ENCODE measurements at places on chromosomes 1 and 21.

DNA sequence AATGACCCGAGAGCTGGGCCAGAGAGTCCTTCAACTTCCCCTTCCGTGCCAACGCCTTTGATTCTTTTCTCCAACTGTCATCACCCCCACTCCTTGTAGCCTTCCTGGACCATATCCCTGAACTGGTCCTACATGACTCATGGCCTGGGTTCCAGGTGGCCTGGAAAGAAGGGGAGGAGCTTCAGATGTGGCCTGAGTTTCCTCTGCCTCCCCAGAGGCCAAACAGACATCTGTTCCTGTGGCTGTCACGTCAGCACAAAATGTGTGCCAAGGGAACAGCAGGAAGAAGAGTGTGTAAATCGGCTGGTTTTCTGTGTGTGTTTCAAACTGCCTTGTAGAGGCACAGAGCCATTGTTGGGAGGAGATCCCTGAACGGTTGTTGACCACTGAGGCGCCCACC, 24.9 kb upstream of the KIRREL1 start:
- no peak for DNase-seq

DNA sequence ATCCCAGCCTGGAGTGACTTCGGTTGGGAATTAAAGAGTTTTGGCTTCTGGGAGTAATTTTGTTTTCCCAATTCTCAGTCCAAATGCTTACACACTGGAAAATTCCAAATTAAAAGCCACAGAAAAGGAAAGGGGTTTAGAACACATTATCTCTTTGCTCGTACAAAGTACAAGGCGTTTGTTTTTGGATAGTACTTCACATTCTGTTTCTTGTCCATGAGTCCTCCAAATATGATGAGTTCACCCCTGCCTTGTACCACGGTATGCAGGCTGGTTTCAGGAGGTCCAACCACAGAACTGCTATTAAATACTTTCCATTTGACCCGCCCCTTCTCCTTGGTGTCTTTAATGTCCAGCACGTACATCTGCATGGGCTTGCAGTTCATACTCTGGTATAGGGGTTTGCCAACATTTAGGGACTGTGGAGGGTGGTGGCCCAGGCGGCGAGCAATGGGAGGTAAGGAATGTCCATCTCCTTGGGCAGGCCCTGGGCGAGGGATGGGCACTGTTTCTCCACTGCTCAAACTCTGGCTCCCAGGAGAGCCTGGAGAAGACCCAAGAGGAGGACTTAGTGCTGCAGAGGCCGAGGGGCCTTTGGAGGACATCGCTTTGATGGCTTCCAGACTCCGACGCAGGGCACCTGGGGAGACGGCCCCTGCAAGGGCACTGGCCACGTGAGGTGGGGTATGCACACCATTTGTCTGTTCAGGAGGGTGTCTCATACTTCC, 13.7 kb upstream of the CPLANE2 start:
- no peak for DNase-seq

DNA sequence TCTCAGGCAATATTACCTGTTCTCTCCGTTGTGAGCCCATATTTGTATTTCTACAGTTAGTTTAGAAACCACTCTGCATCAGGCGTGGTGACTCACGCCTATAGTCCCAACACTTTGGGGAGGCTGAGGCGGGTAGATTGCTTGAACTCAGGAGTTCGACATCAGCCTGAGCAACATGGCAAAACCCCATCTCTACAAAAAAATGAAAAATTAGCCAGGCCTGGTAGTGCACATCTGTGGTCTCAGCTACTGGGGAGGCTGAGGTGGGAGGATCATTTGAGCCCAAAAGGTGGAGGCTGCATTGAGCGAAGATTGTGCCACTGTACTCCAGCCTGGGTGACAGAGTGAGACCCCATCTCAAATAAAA, 19.7 kb upstream of the ID3 start:
- DNase-seq: no peak

DNA sequence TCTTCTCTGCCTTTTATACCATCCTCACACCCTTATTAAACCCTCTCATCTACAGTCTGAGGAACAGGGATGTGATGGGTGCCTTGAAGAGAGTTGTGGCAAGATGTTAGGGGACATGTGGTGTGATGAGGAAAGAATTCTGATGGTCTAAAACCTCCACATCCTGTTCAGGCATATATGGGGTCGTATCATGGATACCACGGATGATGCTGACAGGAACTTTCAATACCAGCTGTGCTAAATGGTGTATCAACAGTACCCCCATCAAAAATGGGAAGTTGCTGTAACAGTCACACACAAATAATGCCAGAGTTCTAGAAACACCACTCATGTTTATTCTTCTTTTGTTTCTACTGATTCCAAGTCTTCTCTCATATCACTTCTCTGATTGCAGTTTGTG, 12.9 kb downstream of the OR2T6 start:
- DNase-seq: no peak

- no peak for DNase-seq
These were observed 5.9 kb downstream of the MCOLN3 start for GRCh38 chr1:85042413-85042812.

DNA sequence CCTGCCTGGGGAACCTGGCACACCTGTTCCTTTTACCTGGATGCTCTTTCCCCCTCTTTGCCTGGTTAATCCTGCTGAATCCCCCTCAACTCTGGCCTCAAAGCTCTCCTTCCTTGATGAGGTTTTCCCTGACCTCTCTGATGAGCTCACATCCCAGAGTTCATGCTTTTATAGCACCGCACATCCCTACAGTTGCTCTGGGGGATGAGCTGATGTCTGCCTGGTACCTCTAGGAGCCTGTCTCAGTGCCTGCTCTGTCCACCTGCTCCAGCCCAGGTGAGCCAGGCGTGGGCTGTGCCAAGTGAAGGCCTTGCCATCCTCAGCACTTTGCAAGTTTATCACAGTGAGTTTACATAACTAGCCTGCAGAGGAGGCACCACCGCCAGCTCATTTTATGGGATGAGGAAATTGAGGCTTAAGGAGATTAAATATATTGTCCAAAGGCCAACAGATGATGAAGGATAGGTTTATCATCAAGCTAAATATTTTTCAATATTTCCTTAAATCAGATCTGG, 58.6 kb upstream of the TMPRSS2 start:
- no peak for DNase-seq

- DNase-seq: no peak
These were observed 111.4 kb downstream of the CACHD1 start for GRCh38 chr1:64581135-64581842.

DNA sequence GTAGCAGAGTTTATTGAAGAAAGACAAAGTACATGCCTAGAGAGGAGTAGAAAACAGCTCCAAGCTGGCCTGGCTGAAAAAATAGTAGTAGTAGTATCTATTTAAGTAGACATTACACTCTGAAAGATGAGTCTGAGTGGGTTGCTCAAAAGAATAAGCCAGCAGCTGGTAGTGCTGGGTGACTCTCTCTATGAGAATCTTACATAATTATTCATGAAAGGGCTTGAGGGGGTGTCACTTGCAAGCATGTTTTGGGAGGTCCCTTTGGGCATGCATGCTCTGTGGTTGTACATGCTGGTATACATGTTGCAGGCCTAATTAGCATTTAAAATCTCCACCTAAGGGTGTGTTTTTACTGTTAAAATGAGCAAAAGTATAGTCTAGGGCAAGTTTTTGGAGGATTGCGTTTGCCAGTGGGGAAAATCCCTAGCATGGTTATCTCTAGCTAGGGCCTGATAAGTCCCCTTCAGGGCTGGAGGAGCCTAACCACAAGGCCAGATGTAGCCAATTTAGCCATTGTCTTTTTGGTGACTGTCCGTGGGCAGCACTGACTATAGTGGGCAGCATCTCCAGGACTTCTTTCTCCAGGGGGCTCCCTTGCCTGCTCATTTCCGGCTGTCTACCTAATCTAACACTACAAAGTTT, 11.0 kb upstream of the FCGR2A start:
- DNase-seq: no peak

All from neural crest cell (in vitro differentiated cells).